ENCODE measurements at places on chromosomes 4 and X. TPM values are rescaled to one million over a fixed set of nuclear protein-coding genes. Genes with fewer than 3 reads are reported as not detected.
A peak's percentile ranks its signal among the peaks of the same experiment; 100 is the strongest.

IL15 gene
- 0.30 TPM for polyA plus RNA-seq

HTATSF1 gene
- polyA plus RNA-seq = 1.2 TPM

EDA gene
- 7.5 TPM for polyA plus RNA-seq

ANKRD50 gene
- 8.5 TPM for polyA plus RNA-seq

GRCh38 chrX:103831342-103831802 lies 685 bp downstream of the RAB9B start:
- peak overlapping the region; percentile 65 for H3K4me3 ChIP-seq
- DNase-seq = peak; percentile 33
- no peaks in the 10 kb centered on the region for H3K27me3 ChIP-seq
- no peaks in the 10 kb centered on the region for H3K4me1 ChIP-seq
- H3K36me3 ChIP-seq = no peaks in the 10 kb centered on the region

- no peaks in the 10 kb centered on the region for H3K27me3 ChIP-seq
- H3K4me3 ChIP-seq = no peak overlapping the region
- H3K4me1 ChIP-seq = no peaks in the 10 kb centered on the region
- no peak for DNase-seq
- H3K27ac ChIP-seq = no peak overlapping the region
Measured at GRCh38 chr4:33975995-33976394, 2268.3 kb downstream of the ARAP2 start.

DNA sequence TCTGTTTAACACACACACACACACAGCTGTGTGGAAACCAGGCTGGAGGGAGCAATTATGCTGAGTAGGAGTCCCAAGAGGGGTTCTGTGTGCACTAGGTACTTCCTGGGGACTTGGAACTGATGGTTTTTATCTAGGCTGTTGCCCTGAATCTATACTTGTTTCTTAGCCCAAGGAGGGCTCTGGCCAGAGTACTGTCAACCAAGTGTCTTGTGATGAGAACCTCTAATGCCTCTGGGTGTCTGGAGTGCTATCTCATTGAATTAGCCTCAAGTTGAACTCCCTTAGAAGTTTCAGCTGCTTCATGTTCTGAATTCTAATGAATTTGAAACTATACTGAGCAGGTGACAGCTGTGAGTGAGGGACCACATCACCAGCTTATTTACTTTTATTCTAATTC lies 16.6 kb downstream of the ARHGAP24 start:
- no peaks in the 10 kb centered on the region for H3K36me3 ChIP-seq
- H3K4me1 ChIP-seq = no peaks in the 10 kb centered on the region
- H3K27me3 ChIP-seq = no peaks in the 10 kb centered on the region

- no peak for DNase-seq
- peaks cover 5% of the 10 kb centered on the region for H3K4me1 ChIP-seq
- no peaks in the 10 kb centered on the region for H3K27me3 ChIP-seq
- no peaks in the 10 kb centered on the region for H3K36me3 ChIP-seq
- H3K4me3 ChIP-seq = peak overlapping the region; percentile 66
Measured at GRCh38 chrX:41332408-41333002, 1.5 kb upstream of the DDX3X start.

- no peak overlapping the region for H3K4me3 ChIP-seq
- DNase-seq = no peak
- no peaks in the 10 kb centered on the region for H3K36me3 ChIP-seq
- no peak overlapping the region for H3K27ac ChIP-seq
- H3K27me3 ChIP-seq = no peaks in the 10 kb centered on the region
- no peaks in the 10 kb centered on the region for H3K4me1 ChIP-seq
Measured at GRCh38 chr4:142701017-142701416, 145.1 kb downstream of the INPP4B start.

DNA sequence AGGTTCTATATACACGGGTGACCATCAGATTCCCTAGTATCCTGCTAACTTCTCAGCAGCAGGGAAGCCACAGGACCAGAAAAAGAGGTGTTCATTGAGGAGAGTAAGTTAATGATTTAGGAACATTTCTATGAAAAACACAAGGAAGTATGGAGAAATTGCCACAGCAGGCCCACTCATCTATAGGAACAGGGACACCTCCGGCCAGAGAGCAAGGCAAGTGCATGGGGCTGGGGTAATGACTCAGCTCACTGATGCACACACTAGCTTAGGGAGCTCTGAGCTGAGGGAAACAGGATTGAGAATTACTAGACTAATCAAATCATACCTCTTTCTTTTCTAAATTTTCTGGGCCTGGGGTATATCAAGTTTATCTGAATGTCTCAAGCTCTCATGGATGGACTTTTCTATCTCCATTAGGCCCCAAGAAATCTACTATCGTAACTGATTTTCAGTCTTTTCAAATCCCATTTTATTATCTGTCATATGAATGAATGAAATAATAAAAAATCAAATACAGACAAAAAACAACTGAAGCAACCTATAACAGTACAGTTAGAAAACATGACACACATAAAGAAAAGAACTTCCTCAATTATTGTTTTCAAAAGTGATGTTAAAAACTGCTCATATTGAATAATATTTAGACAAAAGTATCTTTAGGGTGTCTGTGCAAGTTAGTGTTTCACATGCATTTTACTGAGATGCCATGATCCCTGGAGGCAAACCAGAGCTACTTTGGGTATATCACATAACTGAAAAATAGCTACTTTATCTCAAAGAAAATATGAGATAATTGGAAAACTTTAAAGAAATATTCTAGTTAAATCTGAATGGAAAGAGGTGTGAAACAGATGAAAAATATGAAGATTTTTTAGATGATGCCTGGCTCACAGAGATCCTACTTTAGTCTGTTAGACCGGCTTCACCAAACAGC lies 89.8 kb downstream of the FBXO8 start:
- DNase-seq = no peak
- no peaks in the 10 kb centered on the region for H3K27me3 ChIP-seq
- H3K4me3 ChIP-seq = no peak overlapping the region
- no peaks in the 10 kb centered on the region for H3K4me1 ChIP-seq

DNA sequence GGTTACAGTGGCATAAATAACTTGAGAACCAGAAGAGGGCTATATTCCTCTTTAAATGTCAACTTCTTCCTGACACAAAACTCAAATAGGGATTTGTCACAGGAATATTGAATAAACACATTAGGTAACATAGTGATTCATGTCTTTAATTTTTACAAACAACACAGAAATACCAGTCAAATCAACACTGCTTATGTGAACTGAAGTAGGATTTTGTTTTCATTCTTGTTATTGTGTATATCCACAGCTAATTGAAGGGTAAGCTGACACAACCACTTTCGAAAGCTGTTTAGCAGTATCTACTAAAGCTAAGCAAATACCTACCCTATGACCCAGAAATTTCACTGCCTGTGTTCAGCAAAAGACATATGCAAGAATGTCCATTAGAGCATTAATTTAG lies 120.4 kb upstream of the EOLA2 start:
- H3K4me1 ChIP-seq = no peaks in the 10 kb centered on the region
- no peaks in the 10 kb centered on the region for H3K27me3 ChIP-seq
- DNase-seq = no peak

DNA sequence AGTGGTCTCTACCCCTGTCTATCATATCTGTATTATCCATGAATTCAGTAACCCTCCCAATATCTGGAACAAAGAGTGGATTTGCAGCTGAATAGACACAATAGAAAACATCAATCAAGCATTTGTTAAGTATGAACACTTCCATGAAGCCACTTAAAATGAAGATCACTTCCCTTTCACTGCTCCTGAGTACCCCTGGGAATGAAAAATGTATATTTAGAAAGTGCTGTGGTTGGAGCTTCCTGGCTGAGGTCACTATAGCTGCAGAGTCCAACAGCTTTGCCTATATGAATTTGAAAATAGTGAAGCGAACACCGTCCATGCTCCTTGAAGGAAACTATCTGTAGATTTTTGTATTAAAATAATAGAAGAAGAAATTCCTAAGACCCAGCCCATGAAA lies 227.0 kb downstream of the DTHD1 start:
- no peaks in the 10 kb centered on the region for H3K4me1 ChIP-seq
- H3K36me3 ChIP-seq = no peaks in the 10 kb centered on the region
- H3K27ac ChIP-seq = no peak overlapping the region
- DNase-seq = no peak
- no peak overlapping the region for H3K4me3 ChIP-seq

DNA sequence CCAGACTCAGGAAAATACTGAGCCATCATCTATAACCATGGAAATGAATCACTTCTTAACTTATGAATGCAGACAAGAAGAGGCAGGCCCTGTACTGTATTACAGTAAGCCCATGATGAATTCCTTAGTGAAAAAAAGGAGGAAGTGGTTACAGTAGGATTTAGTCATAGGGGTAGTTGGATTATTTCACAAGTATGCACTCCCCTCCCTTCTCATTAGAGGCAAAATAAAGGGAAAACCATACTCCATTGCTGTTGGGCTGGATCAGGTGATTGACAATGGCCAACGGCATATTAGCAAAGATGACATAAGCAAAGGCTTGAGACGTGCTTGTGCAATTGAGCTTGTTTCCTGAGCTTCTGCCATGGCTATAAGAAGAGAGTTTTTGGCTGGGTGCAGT lies 181.1 kb upstream of the PRPS2 start:
- H3K4me1 ChIP-seq = no peaks in the 10 kb centered on the region
- H3K36me3 ChIP-seq = no peaks in the 10 kb centered on the region
- no peak for DNase-seq
- H3K4me3 ChIP-seq = no peak overlapping the region
- H3K27me3 ChIP-seq = no peaks in the 10 kb centered on the region

GRCh38 chr4:830601-831482 lies 4.9 kb upstream of the CPLX1 start:
- H3K27ac ChIP-seq = no peak overlapping the region
- no peaks in the 10 kb centered on the region for H3K4me1 ChIP-seq
- H3K36me3 ChIP-seq = no peaks in the 10 kb centered on the region
- H3K4me3 ChIP-seq = no peak overlapping the region

DNA sequence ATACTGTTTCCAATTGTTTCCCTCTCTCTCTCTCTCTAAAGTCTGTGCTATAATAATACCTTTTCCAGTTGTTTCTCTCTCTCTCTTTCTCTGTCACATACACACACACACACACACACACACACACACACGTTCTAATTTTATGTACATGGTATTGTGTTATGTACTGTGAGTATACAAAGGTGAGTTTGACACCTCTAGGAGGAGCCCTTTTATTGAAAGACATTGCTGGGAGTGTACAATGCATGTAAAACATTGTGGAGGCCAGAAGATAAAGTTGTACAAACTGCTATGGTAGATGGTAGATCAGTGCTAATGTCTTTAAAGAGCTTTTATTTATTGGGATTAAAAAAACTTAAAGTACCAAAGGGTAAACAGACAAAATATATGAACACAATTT lies 53.6 kb downstream of the BLTP1 start:
- H3K27ac ChIP-seq = no peak overlapping the region
- no peaks in the 10 kb centered on the region for H3K27me3 ChIP-seq
- no peaks in the 10 kb centered on the region for H3K4me1 ChIP-seq
- H3K36me3 ChIP-seq = peaks cover 22% of the 10 kb centered on the region

GRCh38 chr4:169404960-169405359 lies 134.2 kb upstream of the SH3RF1 start:
- no peak overlapping the region for H3K4me3 ChIP-seq
- peak; percentile 17 for DNase-seq
- no peaks in the 10 kb centered on the region for H3K27me3 ChIP-seq
- H3K4me1 ChIP-seq = peaks cover 2% of the 10 kb centered on the region
- no peak overlapping the region for H3K27ac ChIP-seq
- no peaks in the 10 kb centered on the region for H3K36me3 ChIP-seq

GRCh38 chrX:13239272-13239671 lies 80.6 kb downstream of the ATXN3L start:
- no peaks in the 10 kb centered on the region for H3K36me3 ChIP-seq
- H3K27me3 ChIP-seq = no peaks in the 10 kb centered on the region
- DNase-seq = no peak

- DNase-seq = no peak
- no peak overlapping the region for H3K4me3 ChIP-seq
- no peak overlapping the region for H3K27ac ChIP-seq
Measured at GRCh38 chr4:47210828-47211227, 179.5 kb downstream of the GABRB1 start.

- H3K36me3 ChIP-seq = no peaks in the 10 kb centered on the region
- H3K4me3 ChIP-seq = no peak overlapping the region
- no peaks in the 10 kb centered on the region for H3K27me3 ChIP-seq
- H3K4me1 ChIP-seq = no peaks in the 10 kb centered on the region
- H3K27ac ChIP-seq = no peak overlapping the region
Measured at GRCh38 chr4:174707051-174707676, 121.9 kb downstream of the GLRA3 start.

DNA sequence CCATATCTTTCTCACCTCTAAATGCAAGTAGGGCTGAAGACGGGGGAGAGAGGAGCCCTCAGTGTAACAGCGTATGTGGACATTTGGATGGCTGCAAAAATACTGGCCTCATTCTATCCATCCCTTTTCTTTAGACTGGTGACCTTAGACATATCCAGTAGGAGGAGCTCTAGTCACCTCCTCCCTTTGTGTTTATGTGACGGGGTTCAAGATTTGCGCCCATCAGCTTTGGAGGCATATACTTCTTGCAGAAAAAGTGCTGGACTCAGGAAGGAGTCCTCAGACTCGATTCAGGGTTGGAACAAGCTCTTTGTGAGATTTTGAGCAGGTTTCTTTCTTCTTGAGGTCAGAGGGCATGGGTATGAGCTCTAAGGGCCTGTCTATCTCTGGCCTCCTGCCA lies 86.2 kb downstream of the MAMLD1 start:
- no peaks in the 10 kb centered on the region for H3K36me3 ChIP-seq
- no peaks in the 10 kb centered on the region for H3K4me1 ChIP-seq
- H3K27ac ChIP-seq = no peak overlapping the region
- no peaks in the 10 kb centered on the region for H3K27me3 ChIP-seq
- H3K4me3 ChIP-seq = no peak overlapping the region
- no peak for DNase-seq

DNA sequence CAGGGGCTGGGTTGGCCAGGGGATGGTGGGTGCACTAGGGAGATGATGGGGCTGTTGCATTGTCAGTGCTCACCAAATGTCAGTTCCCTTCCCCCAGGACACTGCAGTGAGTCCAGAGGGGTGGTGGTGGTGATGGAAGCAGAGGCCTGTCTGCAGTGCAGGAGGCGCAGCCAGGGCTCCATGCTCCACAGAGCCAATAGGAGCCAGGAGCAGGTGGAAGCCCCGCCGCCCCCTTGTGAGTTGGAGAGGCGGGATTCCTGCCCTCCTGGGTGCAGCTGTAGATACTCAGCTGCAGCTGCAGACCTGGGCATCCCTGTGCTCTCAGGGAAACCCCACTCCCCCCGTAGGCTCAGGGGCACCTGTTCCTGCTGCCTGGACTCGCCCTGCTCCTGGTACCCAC lies 284.7 kb downstream of the EVC2 start:
- no peaks in the 10 kb centered on the region for H3K4me1 ChIP-seq
- DNase-seq = no peak
- no peak overlapping the region for H3K27ac ChIP-seq
- H3K27me3 ChIP-seq = no peaks in the 10 kb centered on the region
- no peaks in the 10 kb centered on the region for H3K36me3 ChIP-seq
- H3K4me3 ChIP-seq = no peak overlapping the region
